ENCODE measurements at places on chromosomes 5 and 9.

DNA sequence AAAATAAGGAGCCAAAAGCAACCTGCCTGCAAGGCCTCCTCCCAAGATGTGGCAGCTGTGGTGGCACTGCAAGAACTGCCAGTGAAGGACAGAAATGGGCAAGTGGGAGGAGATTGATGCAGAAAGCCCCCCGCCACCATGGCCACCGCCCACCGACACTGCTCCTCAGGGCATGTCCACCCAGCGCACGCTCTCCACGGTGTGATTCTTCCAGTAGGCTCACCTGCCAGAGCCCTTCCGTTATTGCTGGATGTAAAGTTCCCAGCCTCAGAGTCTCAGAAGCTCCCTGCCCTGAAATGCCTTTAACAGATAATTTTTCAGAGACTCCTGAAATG, 155.2 kb upstream of the PHYKPL start:
- DNase-seq = no peak

- no peak for DNase-seq
Measured at GRCh38 chr5:77643654-77644370, 5.3 kb upstream of the OTP start.

DNA sequence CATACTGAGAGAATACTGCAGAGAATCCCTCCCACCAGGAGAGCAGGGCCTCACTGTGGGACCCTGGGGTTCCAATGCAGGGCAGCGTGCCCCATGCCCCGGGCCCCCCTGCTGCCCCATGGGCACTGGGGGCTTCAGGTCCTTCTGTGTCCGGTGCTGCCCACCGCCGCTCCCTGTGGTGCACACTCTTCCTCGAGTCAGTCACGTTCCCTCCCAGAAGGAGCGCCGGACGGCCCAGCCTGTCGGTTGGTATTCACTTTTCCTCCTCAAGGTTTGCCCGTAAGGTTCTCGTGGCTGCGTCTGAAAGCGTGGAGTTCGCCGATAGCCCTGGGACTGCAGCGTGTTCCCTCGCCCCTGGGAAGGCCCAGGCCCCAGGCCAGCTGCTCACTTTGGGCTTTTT, 48.1 kb upstream of the FCN2 start:
- no peak for DNase-seq

- DNase-seq = no peak
Measured at GRCh38 chr5:147174671-147175265, 60.1 kb upstream of the STK32A start.

GRCh38 chr9:109993250-109993978, 213.4 kb downstream of the PALM2AKAP2 start:
- DNase-seq = no peak

DNA sequence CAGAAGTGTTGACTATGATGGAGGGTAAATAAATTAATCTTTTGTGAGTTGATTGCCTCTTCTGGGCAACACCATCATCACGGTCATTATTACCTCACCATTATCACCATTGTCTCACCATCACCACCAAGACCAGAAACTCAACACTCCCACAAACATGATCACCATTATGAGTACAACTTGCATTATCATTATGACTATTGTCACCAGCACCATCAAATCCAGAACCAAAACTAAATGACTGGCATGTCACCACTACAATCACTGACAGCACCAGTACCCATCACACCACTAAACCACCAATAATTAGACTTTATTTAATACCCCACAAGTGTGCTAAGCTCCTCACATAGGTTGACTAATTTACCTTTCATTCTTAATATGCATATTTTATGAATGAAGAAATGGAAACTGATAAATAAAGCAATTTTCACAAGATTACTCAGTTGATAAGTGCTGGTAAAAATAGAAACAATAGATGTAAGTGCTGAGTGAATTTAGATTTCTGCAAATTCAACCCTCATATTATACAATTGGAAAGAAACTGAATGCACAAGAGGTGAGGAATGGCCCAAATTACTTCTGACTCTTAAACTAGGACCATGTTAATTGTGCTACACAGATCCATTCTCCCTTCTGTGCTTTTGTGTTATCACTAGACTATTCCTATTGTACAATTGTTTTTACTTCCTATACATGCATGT, 517.8 kb upstream of the PAPPA start:
- no peak for DNase-seq

GRCh38 chr9:120924698-120925534, 1.7 kb downstream of the TRAF1 start:
- DNase-seq = peak; percentile 43

DNA sequence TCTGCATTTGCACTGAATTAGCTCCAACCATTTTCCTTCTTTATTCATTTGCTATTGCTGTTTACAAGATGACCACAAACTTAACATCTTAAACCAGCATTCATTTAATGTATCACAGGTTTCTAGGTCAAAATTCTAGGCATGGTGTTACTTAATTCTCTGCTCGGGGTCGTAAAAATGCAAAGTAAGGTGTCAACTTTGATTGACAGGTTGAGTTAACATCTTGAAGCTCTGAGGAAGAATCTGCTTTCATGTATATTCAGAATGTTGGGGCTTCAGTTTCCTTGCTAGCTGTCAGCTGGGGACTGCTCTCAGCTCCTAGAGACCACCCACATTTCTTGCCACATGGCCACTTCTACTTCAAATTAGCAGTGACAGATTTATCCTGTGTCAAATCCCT, 348.7 kb upstream of the GRIN3A start:
- no peak for DNase-seq

Data from kidney tubule cell (primary cell).